ENCODE measurements at places on chromosomes 6 and 20.

- DNase-seq, result no peak
These were observed 41.1 kb downstream of the GMDS start for GRCh38 chr6:2204272-2204671.

DNA sequence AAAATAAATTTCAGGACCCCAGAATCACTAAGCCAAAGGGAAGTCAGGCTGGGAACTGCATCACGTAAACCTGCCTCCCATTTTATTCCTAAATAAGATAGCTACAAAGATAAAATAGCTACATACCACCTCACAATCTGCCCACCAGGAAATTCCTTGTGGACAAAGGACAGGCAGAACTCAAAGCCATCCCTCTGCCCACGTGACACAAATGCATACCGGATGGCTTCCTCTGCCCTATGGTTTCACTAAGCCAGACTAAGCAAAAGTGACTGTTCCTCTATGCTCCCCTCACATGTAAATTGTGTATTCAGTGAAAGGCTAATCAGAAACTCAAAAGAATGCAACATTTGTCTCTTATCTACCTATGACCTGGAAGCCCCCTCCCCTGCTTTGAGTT, 15.0 kb downstream of the MBOAT1 start:
- DNase-seq, result no peak

GRCh38 chr6:159062976-159063375, 18.2 kb upstream of the TAGAP start:
- no peak for DNase-seq

- no peak for DNase-seq
These were observed 573.0 kb downstream of the CD109 start for GRCh38 chr6:74268815-74269599.

GRCh38 chr20:50286174-50286511, 95.5 kb downstream of the CEBPB start:
- DNase-seq, result no peak

- no peak for DNase-seq
These were observed 206.8 kb upstream of the SLC35B3 start for GRCh38 chr6:8642131-8642530.

GRCh38 chr6:136524936-136525413, 25.2 kb downstream of the MAP7 start:
- no peak for DNase-seq

- no peak for DNase-seq
These were observed 7.9 kb downstream of the RPS6KA2 start for GRCh38 chr6:166618866-166619761.

- no peak for DNase-seq
These were observed 46.3 kb downstream of the HBS1L start for GRCh38 chr6:135008072-135008940.

DNA sequence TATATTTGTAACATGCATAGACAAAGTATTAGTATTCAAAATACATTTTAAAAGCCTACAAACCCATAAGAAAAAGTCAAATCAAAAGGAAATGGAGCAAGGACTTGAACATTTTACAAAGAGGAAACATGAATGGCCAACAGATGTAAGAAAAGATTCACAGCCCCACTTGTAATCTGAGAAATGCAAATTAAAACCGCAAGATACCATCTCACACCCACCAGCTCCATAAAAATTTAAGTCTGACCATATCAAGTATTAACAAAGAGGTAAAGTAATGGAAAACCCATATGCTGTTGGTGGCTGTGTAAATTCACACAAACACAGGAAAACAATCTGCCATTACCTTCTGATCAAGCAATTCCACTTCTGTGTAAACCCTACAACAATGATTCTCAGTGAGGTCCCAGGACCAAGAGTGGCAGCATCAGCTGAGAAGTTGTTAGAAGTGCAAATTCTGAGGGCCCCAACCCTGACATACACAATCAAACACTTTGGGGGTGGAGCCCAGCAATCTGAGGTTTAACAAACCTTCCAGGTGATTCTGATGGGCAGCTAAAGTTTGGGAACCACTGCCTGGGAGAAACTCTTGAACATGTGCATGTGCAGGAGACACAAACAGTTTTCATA, 30.9 kb downstream of the BCL2L1 start:
- DNase-seq, result no peak

DNA sequence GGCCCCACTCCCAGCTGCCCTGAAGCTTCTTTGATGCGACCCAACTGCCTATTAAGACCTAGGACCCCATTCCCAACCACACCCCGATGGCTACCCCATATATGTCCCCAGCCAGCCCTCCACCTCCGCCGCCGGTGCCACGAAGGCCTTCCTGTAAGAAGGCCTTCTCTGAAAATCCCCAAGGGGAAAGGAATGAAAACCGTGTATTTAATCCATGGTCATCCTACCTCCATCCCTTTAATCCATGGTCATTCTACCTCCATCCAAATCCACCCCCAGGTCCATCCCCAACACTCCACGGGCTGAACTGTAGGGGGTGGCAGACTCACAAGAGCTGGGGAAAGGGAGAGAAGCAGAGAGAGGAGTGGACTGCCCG, 545 bp upstream of the VSX1 start:
- no peak for DNase-seq

GRCh38 chr20:697826-698225, 22.2 kb upstream of the SCRT2 start:
- DNase-seq, result no peak

GRCh38 chr20:41204304-41205265, 67.2 kb downstream of the PLCG1 start:
- no peak for DNase-seq

DNA sequence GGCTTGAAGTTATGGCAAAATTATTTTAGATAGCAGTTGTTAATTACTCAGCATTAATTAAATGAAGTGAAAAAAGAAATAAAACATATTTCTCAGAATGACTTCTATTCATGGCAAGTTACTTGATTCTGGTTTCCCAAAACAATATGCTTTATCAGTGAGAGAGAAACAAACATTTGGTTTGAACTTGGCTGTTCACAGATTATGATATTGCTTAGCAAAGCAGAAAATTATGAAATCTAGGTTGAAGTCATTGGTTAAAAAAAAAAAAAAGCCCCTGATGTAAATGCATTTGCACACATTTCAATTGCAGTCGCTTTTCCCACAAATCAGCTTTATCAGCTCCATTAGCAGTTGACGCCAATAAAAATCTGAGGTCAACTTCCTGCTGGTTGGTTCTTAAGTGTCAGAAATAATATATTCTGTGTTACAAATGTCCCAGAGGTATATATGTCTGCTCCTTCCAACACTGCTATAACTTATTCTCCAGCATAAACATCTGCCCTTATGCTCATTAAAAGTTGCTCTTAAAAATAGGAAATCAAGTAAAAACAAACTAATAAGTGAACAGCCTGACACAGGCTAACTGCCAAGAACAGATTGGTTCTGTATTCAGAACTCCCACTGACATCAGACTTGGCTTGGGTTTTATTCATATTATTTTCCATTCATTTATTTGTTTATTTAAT, 275.4 kb downstream of the PHF3 start:
- DNase-seq, result no peak

DNA sequence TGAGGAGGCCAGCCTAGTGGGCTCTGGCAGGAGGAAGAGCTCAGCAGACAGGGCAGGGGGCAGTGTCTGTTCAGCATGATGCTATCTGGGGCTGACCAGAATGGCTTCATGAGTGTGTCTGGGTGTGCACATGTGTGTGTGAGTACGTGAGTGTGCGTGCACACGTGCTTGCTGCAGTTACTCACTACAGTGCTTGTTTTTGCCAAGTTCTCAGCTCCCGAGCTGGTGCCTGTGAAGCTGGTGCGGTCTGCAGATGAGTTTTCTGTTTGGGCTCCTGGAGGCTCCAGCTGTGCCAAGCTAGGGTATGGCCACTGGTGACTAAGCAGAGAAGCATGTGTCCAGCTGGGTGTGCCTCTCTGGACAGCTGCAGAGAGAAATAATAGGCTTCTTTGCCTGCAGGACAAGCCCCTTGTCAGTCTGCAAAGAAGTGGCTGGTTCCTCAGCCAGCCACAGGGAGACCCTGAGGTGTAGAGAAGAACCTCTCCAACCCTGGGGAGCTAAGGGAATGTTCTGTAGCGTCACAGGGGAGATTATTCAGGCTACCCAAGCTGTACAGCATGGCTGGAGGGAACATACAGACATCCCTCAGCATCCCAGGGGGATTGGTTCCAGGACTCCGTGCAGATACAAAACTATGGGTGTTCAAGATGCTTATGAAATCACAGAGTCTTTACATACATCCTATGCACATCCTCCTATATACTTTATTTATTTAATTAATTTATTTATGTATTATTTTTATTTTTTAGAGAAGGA, 40.2 kb upstream of the FAM50B start:
- DNase-seq, result peak; percentile 44

DNA sequence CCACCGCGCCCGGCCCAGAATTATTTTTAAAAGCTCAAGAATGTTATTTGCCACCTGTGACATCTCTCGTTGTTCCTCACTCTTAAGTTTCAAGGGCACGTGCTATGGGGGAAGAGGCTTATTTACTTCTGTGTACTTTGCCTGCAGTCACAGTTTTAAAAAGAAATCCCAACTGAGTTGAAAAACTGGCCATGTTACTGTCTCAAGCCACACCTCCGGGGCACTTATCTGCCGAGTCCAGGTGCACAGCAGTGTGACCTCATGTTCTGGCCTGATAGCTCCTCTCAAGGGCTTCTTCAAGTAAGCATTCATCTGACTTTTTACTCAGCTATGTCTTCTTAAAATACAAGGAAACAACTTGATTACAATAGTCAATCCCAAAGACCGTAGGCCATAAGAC, 34.5 kb downstream of the SHLD1 start:
- no peak for DNase-seq

- no peak for DNase-seq
These were observed 1.1 kb upstream of the CLIC1 start for GRCh38 chr6:31737315-31737990.

DNA sequence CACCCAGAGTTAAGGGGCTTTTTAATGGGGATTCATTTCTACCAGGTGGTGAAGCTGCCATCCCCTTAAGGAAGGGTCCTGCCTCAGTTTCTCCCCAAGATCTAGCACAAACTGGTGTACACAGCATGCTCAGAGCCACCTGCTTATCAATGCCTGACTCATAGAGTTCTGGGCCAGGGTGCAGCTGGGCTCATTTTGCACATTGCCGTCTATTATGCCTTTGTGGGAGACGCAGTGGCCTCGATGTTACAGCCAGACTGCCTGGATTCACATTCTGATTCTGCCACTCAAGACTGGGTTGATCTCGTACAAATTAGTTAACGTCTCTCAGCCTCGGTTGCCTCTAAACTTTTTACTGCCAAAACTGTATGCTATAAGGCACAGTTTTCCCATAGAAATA, 365.7 kb downstream of the ZFAND3 start:
- DNase-seq, result no peak

GRCh38 chr20:37670351-37670791, 23.5 kb upstream of the CTNNBL1 start:
- no peak for DNase-seq

DNA sequence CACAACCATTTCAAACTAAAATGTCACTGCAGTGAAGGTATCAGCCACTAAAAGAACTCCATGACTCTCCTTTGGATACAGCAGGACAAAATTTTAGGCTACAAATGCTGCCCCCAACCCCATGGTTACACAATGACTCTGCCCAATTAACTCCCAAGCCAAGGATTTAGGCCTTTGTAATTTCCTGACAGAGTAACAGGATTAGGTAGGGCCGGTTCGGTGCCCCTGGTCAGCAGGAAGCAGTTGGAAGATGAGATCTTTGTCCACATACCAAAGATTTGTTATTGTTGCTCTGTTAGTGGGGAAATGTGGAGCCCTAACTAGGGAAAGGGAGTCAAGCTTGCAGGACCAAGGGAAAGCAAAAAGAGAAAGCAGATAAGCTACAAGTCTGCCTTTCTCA, 26.7 kb upstream of the RIPK1 start:
- DNase-seq, result no peak

Data from left ventricle myocardium inferior (tissue), 1 donor.